ENCODE measurements at places on chromosomes 7 and 10.

DNA sequence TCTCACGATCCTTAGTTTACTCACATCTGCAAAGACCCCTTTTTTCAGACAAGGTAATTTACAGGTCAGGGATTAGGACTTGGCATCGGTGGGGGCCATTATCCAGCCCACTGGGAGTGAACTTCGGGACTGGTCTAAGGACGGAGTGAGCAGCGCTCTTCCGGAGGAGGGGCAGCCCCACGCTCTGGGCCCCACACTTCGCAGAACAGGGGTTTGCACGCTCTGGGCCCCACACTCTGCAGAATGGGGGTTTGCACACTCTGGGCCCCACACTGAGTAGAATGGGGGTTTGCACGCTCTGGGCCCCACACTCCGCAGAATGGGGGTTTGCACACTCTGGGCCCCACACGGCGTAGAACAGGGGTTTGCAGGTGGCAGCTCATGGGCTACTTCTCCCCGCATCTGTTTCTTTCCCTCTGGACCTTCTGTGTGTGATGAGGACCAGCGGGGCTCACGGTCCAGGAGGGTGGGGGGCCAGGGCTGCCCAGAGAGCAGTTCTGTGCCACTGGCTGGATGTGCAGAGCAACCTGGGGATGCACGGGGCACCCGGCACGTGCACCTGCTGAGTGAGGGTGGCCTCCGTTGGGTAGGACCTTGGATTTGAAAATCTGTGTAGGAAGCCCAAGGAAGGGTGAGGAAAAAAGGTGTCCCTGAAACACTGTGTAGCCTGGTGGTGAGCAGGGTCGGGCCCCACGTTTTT is 134.8 kb downstream of the WDR37 start:
- no peak for DNase-seq

- DNase-seq = no peak
Measured at GRCh38 chr7:3754493-3755341, 453.7 kb downstream of the SDK1 start.

GRCh38 chr7:132654150-132654549 is 77.9 kb upstream of the PLXNA4 start:
- no peak for DNase-seq

GRCh38 chr7:140668641-140669040 is 4.1 kb upstream of the ADCK2 start:
- DNase-seq = no peak

- DNase-seq = no peak
Measured at GRCh38 chr10:110432814-110433565, 64.7 kb upstream of the DUSP5 start.

DNA sequence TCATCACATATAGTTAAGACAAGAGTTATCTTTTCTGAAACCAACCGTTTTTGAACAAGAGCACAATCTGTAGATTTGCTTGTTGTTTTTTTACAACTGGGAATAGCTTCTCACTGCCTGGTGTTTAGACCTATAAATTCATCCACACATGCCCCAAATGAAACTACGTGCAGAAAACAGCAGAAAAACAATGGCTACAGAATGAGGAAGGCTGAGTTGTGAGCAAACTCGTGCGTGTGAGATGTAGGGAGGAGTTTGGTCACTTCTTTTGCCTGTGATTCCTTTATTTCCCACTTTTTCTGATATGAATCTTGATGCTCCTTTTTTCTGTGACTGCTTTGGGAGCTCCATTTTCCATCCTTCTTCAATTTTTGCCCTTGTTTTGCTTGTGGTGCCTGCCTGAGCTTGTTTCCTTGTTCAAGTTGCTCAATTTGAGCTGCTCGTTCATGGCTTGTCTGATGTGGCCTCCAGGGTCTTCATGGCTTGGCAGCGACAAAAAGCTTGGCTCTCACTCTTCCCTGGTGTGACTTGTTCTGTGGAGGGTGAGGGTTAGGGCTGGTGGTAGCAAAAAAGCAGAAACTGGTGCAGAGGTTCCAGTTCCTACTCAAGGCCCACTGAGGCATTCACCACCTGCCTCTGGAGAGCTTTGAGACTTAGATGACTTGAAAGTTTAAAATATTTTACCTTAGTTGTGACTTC is 76.9 kb downstream of the ZNF365 start:
- no peak for DNase-seq

DNA sequence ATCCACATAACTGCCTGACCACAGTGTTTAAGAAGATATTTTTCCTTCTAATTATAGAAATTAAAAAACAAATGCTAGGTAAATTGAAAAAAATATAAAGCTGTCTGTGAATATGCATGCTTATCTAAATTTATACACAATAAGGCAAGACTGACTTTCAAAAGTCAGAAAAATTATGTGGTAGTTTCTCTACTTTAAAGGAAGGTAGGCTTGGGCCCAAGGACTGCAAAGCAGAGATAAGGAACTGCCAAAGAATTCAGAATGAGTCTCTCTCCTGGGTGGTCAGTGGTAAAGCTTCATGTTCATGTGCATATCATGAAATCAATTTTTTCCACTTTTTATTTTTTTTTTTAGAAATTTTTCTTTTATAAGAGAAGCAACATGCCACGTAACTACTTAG is 998.6 kb downstream of the REEP3 start:
- no peak for DNase-seq

- DNase-seq = no peak
Measured at GRCh38 chr10:16386855-16387254, 50.0 kb upstream of the PTER start.

DNA sequence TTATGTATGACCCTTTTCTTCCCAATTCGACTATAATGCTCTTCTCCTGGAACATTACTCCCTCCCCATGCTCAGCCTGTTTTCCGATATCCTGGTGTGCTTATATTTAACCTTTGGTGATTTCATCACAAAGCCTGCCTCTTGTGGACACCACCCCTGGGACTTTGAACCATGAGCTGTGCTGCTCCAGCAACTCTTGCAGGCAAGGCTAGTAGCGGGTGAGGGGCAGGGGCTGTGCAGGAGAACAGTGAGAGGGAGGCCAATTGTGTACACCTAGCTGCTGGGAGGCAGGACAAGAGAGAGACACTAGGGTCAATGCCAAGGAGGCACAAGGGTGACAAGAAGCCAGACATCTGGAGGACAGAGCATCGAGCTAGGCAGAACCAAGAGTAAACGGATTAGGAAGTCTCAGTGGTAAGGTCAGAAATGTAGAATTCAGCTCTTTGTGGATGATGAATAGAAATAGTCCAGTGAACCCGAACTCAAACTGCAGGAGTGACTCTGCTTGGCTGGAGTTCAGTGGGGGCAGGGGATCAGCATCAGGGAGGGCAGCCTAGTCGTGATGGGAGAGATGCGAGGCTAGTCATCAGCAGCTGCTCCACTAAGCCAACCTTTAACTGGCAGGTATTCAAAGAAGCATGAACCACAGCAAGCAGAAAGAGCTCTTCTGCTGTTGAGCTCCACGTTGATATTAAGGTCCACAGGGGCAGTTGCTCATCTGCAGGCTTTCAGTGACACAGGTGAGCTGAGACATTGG is 31.0 kb upstream of the MKI67 start:
- DNase-seq = no peak

DNA sequence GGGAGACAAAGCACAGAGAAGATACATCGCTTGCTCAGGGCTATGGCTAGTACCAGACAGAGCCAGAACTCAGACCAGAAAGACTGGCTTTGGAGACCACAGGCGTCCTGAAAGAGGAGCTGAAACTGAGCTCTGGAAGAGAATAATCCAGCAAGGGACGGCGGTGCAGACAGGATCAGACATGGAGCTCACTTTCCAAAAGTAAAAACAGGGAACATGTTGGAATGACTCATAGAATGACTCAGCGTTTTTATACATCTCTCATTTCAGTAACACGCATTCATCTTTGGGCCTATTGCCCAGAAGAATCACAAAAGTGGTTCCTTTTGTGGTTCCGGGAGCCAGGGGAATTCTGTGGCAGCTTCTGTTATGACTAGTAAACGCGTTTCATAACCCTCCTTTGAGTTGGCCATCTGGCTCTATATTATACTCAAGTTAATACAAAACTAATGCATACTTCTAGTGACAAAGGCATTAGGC is 37.2 kb downstream of the PLEKHS1 start:
- no peak for DNase-seq

GRCh38 chr10:119516381-119517234 is 25.9 kb downstream of the RGS10 start:
- peak; percentile 57 for DNase-seq

GRCh38 chr7:105000200-105000599 is 13.8 kb upstream of the KMT2E start:
- DNase-seq = no peak

DNA sequence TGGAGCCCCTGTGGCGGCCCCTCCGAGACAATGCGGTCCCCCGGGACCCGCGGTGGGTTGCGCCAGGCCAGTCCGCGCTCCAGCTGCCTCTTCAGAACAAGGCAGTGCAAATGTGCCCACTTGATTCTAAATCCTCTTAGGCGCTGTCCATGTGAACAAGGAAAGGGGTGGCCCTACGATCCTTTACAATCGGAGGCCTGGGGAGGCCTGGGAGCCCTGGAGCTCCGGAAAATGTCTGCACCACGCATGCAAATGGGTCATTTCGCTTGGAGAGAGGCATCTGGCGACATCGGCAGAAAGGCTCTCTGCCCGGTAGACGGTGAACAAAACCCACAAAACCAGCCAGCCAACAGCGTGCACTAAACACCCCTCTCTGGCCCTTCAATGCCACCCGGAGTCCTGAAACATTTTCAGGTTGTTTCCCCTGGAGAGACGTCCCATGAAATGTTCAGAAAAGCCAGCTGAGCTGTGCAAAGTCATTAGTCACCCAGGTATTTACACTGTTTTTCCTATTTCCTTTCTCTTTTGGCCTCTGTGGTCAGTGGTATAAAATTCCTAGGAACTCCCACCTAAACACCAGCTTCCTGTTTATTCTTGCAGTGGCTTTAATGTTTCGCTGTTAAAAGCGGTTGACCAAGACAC is 102.8 kb upstream of the ZNF438 start:
- no peak for DNase-seq

DNA sequence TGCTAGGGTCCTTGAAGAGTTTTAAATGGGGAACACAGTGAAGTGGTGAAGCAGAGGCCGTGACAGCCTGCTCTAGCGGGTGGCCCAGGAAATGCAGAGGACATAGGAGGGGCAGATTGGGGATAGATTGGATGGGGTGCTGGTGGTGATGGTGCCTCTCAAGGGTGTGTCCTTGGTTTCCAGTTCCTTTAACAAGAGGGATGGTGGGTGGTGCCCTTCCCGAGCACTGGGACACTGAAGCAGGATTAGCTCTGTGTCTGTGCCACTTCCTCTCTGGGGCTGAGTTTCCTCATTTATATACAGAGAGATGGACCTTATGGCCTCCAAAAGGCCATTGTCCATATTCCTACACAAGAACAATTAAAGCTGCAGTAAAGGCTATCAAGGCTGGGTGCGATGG is 285.5 kb downstream of the TCF7L2 start:
- DNase-seq = no peak

GRCh38 chr10:74000892-74001669 is 3.2 kb downstream of the VCL start:
- DNase-seq = no peak

- no peak for DNase-seq
Measured at GRCh38 chr7:22622116-22622785, 104.7 kb upstream of the IL6 start.

DNA sequence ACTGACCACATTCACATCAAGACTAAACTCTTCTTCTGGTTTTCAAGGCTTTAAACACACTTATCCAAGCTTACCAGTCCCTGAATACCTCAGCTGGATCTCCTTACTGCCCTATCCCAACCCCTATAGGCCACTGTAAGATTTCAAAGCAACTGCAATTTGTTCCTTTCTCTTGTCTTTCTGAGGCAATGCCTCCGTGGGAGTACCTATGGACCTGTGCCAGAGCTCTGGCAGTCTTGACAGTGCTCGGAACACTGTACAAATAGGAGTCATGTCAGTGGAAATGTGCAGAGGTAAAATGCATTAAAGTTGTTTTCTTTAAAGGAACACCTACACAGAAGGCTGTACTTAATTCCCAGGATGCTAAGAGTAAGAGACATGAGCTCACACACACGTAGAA is 124.7 kb downstream of the CNOT4 start:
- DNase-seq = no peak

GRCh38 chr10:855079-855478 is 76.4 kb downstream of the LARP4B start:
- DNase-seq = no peak

Data from bone marrow (tissue), 2 donors.